Naive B cell (primary cell): ENCODE measurements at places on chromosomes 7 and 10. TPM values are rescaled to one million over a fixed set of nuclear protein-coding genes. Genes with fewer than 3 reads are reported as not detected.

- no peak for DNase-seq
- H3K36me3 ChIP-seq = no peaks in the 10 kb centered on the region
- H3K27me3 ChIP-seq = peaks cover 20% of the 10 kb centered on the region
- H3K4me1 ChIP-seq = no peaks in the 10 kb centered on the region
These were observed 568 bp upstream of the MEOX2 start for GRCh38 chr7:15686957-15687545.

Gene CCZ1B
- 26.3 TPM for polyA plus RNA-seq

DNA sequence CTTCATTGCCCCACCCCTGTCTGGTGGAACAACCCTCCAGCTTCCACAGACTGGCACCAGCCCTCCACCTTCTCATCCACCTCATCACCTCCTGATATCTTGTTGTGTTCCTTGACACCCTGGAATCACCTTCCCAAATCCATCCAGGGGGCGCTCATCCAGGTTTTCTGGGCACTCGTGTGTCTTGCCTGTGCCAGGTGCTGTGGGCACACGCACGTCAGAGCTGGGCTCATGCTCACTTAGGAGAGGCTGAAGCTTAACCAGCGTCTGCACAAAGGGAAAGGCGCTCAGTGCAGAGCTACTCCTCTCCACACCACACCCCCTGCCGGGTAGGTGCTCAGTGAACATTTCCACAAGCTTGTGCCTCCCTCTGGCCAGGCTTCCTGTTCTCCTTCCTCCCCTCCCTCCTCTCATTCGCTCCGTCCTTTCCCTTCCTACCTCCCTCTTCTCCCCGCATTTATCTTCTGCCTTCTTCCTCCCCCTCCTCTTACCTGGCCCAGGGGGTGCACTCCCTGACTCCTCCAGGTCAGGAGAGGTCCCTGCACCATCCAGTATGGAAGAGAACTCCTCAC lies 4.8 kb downstream of the ADCYAP1R1 start:
- H3K4me3 ChIP-seq = no peak overlapping the region
- peaks cover 33% of the 10 kb centered on the region for H3K27me3 ChIP-seq
- no peak for DNase-seq
- no peaks in the 10 kb centered on the region for H3K4me1 ChIP-seq
- H3K27ac ChIP-seq = no peak overlapping the region
- H3K36me3 ChIP-seq = peaks cover 3% of the 10 kb centered on the region

GRCh38 chr7:83579740-83580139 lies 69.2 kb downstream of the SEMA3E start:
- no peaks in the 10 kb centered on the region for H3K27me3 ChIP-seq
- H3K36me3 ChIP-seq = no peaks in the 10 kb centered on the region
- H3K27ac ChIP-seq = no peak overlapping the region
- no peak for DNase-seq
- H3K4me3 ChIP-seq = no peak overlapping the region

DNA sequence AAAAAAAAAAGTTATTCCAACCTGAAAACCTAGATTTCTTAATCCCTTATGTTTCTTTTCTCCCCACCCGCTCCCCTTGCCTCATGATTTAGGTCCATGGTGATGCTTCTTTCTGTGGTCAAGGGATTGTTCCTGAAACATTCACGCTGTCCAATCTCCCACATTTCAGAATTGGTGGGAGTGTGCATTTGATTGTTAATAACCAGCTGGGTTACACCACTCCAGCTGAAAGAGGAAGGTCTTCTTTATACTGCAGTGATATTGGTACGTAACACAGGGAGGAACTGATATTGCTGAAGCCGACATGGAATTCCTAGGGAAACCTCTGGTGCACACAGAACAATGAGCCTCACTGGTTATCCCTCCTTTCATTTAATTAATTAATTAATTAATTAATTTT lies 22.7 kb downstream of the DHTKD1 start:
- no peak overlapping the region for H3K27ac ChIP-seq
- H3K4me1 ChIP-seq = peaks cover 4% of the 10 kb centered on the region

DNA sequence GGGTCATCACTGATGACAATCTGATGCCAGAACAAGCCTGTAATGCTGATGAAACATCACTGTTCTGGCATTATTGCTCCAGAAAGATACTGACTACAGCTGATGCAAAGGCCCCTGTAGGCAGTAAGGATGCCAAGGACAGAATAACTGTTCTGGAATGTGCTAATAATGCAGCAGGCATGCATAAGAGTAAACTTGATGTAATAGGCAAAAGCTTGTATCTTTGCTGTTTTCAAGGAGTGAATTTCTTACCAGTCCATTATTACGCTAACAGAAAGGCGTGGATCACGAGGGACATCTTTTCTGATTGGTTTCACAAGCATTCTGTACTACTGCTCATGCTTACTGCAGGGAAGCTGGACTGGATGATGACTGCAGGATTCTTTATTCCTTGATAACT lies 18.7 kb downstream of the LCOR start:
- peak overlapping the region; percentile 26 for H3K27ac ChIP-seq
- no peak for DNase-seq
- H3K4me1 ChIP-seq = peaks cover 35% of the 10 kb centered on the region
- H3K27me3 ChIP-seq = no peaks in the 10 kb centered on the region
- no peak overlapping the region for H3K4me3 ChIP-seq
- H3K36me3 ChIP-seq = peaks cover 5% of the 10 kb centered on the region

Gene VAX1
- polyA plus RNA-seq = not detected

GRCh38 chr10:7846591-7846990 lies 28.3 kb downstream of the TAF3 start:
- no peak for DNase-seq
- H3K4me1 ChIP-seq = peaks cover 3% of the 10 kb centered on the region
- no peaks in the 10 kb centered on the region for H3K27me3 ChIP-seq
- H3K36me3 ChIP-seq = no peaks in the 10 kb centered on the region
- no peak overlapping the region for H3K4me3 ChIP-seq
- H3K27ac ChIP-seq = no peak overlapping the region

Gene ANXA8L1
- polyA plus RNA-seq = not detected
